ENCODE measurements at places on chromosomes 3 and 15.

- DNase-seq = no peak
These were observed 20.4 kb downstream of the CD200 start for GRCh38 chr3:112353365-112353764.

GRCh38 chr15:49688135-49688790 is 67.4 kb downstream of the DTWD1 start:
- DNase-seq = no peak

DNA sequence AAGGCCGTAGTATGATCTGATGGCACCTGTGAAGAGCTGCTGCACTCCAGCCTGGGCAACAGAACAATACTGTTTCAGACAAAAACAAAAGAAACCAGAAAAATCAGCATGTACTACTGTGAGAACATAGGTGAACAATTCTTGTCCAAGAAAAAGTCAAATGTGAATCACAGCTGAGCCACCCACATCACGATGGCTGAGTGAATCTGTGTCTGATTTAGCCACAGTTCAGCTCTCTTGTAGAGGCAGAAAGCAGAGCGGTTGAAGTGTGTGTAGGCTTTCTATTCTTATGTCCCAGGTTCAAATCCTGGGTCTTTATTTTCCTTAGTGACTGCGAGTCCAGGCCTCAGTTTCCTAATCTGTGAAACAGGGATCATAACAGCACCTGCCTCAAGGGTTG is 4.4 kb upstream of the FURIN start:
- DNase-seq = no peak

GRCh38 chr3:4656059-4656458 is 162.9 kb downstream of the ITPR1 start:
- no peak for DNase-seq

- DNase-seq = no peak
These were observed 329.0 kb upstream of the AZI2 start for GRCh38 chr3:28677581-28677980.

DNA sequence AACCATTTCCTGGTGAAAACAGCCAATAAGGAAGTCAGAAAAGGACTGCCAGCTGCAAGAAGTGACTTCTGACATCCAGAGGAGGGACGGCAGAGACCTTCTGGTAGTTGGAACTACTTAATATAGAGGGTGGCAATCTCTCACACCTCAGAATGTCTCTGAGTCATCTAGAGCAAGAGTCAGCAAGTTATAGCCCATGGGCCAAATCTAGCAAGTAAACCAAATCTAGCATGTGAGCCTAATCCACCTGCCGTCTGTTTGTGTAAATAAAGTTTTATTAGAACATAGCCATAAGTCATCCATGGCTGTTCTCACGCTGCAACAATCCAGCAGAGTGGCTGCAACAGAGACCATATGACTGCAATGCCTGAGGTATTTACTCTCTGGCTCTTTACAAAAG is 160.5 kb upstream of the NR2E3 start:
- DNase-seq = no peak

DNA sequence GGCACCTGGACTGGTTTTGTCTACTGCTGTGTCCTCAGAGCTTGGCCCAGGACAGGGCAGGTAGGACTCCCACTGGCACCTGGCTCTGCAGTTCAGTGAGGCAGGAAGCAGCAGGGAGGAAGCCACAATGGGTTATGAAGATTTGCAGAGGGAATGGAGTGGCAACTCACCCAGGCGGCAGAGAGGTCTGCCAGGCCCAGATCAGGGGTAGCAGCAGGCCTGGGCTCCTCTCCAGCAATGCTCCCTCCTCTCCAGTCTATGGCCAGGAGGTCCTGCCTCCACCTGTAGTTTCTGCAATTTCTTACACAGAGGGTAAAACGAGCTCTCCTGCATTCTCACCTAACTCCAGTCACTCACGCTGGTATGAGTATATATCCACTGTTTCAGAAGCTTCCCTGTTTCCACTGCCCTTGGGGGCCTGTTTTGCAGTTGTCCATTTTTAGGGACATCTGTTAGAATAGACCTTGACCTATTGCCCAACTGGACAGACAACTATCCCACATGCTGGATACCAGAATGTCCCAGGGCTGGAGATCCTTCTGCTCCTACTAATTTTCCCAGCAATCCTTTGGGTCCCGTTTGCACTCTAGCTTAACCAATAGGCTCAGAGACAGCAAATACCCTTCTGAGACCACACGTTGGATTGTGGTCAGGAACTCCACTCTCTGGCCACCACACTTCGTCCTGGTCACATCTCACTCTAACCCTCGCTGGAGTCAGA is 35.2 kb downstream of the HMCES start:
- peak; percentile 64 for DNase-seq

DNA sequence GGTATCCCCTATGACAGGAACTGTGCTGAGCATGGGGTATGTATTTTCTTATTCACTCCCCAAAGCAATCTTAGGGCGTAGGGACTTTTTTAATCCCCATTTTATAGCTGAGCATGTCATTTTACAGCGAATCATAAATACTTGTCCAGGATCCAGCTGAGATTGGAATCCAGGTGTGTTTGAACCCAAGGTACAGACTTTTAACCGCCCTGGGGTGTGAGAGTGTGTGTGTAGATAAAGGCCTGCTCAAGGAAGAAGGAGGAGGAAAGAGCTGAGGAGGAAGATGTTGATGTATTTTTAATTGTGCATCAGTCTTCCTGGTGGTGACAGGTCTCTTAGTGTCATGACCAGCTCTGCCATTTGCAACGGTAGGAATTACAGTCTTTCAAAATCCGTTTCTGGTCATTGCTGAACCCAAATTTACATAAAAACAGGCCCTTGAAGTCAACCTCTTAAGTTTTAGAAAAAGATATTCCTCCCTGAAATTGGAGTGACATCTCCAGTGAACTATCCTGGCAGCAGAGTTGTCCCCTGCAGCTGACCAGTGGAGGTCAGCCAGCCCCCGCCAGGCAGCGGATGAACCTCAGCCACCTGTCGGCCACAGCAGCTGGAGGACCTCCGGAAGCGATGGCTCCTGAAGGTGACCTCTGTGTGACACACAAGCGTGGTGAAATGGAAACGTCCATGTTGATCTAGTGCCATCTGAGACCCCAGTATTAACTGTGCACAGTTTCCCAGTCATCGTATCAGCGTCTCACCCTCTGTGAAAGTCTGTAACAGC is 92.8 kb upstream of the MITF start:
- DNase-seq = no peak
